HFFc6 (cell line): ENCODE measurements at places on chromosomes 12 and 14. TPM values are rescaled to one million over a fixed set of nuclear protein-coding genes. Genes with fewer than 3 reads are reported as not detected.

TTLL5 gene
- total RNA-seq = 21.9 to 23.5 TPM (median 23.4 TPM) in 3 replicates

INHBC gene
- not detected in 3 replicates for total RNA-seq

LRP1-AS gene
- not detected in 3 replicates for total RNA-seq

MYH6 gene
- total RNA-seq = not detected in 3 replicates

ANO2 gene
- 0.30 TPM in 1 of 3 replicates, not detected in the others for total RNA-seq

HHIPL1 gene
- 1.0 to 3.5 TPM (median 2.6 TPM) in 3 replicates for total RNA-seq

ALX1 gene
- total RNA-seq = not detected in 3 replicates

ATF1 gene
- 31.0 to 38.4 TPM (median 33.6 TPM) in 3 replicates for total RNA-seq

B4GALNT3 gene
- not detected in 3 replicates for total RNA-seq

DLGAP5 gene
- 19.7 and 56.3 TPM in 2 replicates for total RNA-seq

PLEKHH1 gene
- total RNA-seq = 0.13 to 0.21 TPM (median 0.13 TPM) in 3 replicates

SLC4A8 gene
- 12.2 to 21.9 TPM (median 17.1 TPM) in 3 replicates for total RNA-seq

SIRT4 gene
- total RNA-seq = 1.3 to 1.8 TPM (median 1.7 TPM) in 3 replicates

KRT6C gene
- not detected in 3 replicates for total RNA-seq

APEX1 gene
- 161 to 195 TPM (median 174 TPM) in 3 replicates for total RNA-seq

PLEKHG7 gene
- not detected in 3 replicates for total RNA-seq

ACIN1 gene
- 137 to 157 TPM (median 141 TPM) in 3 replicates for total RNA-seq

TESPA1 gene
- not detected in 2 replicates for total RNA-seq

NFE2 gene
- 0.24 to 0.36 TPM (median 0.35 TPM) in 3 replicates for total RNA-seq

ABHD12B gene
- total RNA-seq = not detected in 3 replicates

MSI1 gene
- total RNA-seq = not detected in 3 replicates

GTF2H3 gene
- 37.2 to 47.5 TPM (median 42.9 TPM) in 3 replicates for total RNA-seq

ZDHHC22 gene
- total RNA-seq = not detected in 3 replicates

RAD9B gene
- total RNA-seq = 0.67 to 0.99 TPM (median 0.78 TPM) in 3 replicates

TPH2 gene
- total RNA-seq = 0.07 TPM in 1 of 3 replicates, not detected in the others

ENDOU gene
- total RNA-seq = not detected in 3 replicates

TMEM119 gene
- 13.5 to 24.7 TPM (median 22.2 TPM) in 3 replicates for total RNA-seq

OAS3 gene
- total RNA-seq = 4.0 to 8.9 TPM (median 5.0 TPM) in 3 replicates
